ENCODE measurements at places on chromosomes 16 and 17. TPM values are rescaled to one million over a fixed set of nuclear protein-coding genes. Genes with fewer than 3 reads are reported as not detected.

DNA sequence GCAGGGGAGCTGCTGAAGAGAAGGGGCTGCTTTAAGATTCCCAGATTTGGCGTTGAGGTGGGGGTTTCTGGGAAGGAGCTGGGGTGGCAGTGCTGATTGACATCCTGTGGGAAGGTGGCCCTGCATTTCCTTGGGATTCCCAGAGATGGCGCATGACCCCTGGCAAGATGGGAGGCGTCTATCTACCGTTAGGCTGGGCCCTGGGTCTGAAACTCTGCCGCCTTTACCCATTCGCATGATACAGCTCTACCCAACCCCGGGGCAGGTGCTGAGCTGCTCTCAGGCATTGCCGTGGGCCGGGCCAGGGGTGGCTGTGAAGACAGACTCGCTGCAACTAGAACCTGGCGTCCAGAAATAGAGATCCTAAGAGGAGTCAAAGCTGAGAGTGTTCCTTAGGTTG, 9.9 kb upstream of the MVD start:
- no peak for DNase-seq

DNA sequence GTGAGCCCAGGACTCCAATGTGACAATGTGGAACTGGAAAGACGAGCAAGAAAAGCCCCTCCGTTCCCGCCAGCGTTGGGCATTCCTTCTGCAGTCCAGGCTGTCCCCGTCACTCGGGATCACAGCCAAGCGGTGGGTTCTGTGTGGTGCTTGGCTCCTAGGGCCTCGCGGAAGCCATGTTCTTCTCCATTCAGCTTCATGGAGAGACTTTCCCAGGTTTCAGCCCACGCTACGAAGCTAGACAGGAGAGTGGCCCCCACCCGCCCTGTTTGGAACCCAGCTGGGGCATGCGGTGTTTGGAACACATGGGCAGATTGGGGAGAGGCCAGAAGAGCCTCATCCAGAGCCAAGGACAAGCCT, 5.8 kb downstream of the LMF1 start:
- no peak for DNase-seq

- no peak for DNase-seq
Measured at GRCh38 chr16:506246-506546, 21.3 kb upstream of the CAPN15 start.

GRCh38 chr16:60712144-60712543, 1324.1 kb downstream of the CDH8 start:
- no peak for DNase-seq

DNA sequence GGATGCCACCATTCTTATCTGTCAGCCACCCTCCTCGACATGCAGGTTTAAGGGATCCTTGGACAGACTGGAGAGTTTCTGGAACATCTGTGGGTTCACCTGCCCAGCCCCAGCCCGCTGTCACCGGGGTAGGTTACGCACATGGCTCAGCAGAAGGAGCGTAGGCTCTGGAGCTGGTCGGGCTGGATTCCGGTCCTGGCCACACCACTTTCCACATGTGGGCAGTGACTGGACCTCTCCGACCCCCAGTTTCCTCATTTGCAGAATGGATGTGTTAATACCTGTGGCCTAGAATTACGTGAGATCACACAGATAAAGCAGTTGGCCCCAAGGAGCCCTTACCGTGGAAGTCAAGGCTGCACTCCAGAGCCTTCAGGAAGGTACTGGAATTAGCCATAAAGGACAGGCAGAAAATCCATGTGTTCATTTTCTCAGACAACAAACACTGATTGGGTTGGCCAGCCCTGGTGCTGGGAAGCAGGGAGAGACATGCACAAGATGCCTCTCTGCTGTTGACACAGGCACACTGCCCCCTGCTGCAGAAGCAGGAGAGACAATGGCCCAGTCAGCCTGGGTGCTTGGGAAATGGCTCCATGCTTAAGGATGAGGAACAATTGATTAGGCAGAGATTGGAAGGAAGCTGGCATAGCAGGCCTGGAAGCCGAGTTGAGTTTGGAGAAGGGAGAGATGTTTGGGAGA, 58.8 kb downstream of the SF3B3 start:
- no peak for DNase-seq

- peak; percentile 87 for DNase-seq
Measured at GRCh38 chr17:79840269-79840988, 1.2 kb upstream of the CBX4 start.

DNA sequence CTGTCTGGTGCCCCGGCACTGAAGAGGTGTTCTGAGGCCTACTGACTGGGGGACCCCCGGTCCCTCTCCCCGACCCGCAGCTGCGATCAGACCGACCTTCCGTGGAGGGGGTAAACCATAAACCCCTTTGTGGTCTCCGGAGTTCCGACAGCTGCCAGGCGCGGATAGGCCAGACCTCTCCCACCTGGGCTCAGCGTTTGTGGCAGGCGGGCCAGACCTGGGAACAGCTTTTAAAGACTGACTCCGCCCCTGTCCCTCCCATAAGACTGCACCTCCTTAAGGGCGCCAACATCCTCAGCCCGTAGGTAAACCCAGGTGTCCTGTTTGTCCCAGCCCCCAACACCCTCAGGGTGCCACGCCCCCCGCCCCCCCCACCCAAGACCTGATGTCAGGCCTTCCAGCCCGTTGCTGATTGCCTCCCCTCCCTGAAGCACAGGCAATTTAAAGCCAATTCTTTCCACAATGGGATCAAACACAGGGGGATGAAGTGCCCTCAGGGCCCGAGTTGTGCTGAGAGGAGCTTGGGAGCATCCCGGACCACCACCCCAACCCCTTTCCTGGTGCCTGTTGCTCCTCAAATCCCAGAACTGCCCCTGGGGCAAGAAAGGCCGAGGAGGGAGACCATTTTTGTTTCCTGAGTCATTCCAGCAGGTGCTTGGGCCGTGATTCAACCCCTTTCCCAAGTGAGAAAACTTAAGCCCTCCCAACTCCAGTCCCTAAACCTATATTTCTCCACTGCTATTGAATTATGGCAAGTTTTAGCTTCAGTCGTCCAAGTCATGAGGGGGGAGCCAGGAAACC, at the start of gene SOX15:
TSS of gene SOX15 (minus strand) at position 204 of the 801 bp plus-strand sequence. CDS start 418 bp downstream, outside the sequence.
- peak; percentile 55 for DNase-seq

DNA sequence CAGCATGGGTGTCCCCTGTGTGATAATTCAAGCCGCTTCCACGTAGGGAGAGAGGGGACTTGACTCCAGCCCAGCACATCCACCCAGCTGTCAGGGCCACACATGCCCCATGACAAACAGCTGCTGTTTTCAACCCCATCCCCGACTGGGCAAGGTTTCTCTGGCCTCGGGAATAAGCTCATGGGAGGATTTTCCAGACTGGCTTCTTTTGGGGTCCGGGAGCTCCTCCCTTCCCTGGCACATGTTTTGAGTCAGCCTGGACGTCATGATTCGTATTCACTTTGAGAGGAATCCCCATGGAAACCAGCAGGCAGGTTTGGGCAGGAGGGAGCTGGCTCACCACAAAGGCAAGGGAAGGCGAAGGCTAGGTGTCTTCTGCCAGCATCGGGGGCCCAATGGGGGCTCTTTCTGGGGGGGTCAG, 156.4 kb downstream of the CMIP start:
- DNase-seq, result peak; percentile 80

GRCh38 chr17:75412455-75413317, 7.2 kb upstream of the GRB2 start:
- peak; percentile 87 for DNase-seq

DNA sequence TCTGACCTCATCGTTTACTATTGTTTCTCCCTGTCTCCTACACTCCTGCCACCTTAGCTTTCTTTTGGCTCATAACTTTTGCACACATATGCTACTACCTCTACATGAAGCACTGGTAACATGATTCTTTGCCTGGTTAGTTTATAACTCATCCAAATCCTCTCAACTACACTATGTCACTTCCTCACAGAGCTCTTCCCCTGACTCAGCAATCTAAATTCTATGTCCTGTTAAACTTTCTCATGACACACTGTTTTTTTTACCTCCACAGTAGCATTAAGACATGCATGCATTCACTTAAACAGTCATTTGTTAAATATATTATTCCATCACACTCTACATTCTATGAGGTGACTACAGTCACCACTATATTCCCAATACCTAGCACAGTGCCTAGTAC, 19.7 kb downstream of the APPBP2 start:
- no peak for DNase-seq

DNA sequence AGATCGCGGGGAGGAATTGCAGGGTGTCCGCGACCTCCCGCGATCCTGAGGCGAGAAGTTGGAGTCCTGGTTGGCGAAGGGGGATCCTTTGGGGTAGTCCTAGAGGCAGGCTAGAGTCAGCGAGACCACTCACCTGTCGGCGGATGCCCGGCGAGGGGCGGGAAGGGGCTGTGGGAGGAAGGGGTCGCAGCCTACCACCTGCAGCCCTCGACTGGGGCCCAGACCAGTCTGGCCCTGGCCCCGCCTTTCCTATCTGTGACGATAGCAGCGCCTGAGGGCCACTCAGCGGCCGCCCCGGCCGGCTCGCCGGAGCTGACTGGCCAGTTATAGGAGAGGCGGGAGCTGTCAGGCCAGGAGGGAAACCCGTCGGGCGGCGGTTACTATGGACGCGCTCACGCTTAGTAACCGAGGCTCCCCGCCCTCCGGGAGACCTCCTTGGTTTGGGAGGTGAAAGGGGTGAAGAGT, at the start of gene TEKT3:
TSS of gene TEKT3 (minus strand) at position 213 of the 465 bp plus-strand sequence. CDS start 10,012 bp downstream, outside the sequence.
- DNase-seq, result peak; percentile 95

- DNase-seq, result no peak
Measured at GRCh38 chr16:13633391-13633861, 286.5 kb upstream of the ERCC4 start.

GRCh38 chr16:28290859-28291254, 1.5 kb upstream of the SBK1 start:
- no peak for DNase-seq

- no peak for DNase-seq
Measured at GRCh38 chr16:3171855-3172593, 16.0 kb upstream of the OR1F1 start.

DNA sequence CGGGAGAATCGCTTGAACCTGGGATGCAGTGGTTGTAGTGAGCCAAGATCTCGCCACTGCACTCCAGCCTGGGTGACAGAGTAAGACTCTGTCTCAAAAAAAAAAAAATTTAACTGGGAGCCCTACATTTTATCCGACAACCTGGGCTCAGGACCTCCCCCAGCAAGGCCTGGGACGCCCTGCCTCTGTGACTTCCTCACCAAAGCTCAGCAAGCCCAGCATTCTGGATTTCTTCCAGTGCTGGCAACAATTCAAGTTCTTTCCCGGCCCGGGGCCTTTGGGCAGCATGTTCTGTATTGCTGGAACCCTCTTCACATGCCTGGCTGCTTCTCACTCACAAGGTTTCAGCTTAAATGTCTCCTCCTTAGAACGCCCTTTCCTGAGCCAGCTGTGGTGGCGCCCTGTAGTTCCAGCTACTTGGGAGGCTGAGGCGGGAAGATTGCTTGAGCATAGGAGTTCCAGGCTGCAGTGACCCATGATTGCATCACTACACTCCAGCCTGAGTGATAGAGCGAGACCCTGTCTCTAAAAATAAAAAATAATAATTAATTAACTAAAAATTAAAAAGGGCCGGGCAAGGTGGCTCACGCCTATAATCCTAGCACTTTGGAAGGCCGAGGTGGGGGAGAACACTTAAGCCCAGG, 15.9 kb upstream of the MEIOB start:
- no peak for DNase-seq

- DNase-seq, result no peak
Measured at GRCh38 chr17:17647524-17648178, 33.6 kb upstream of the RAI1 start.

GRCh38 chr16:55392701-55393100, 68.7 kb downstream of the IRX6 start:
- no peak for DNase-seq

- DNase-seq, result no peak
Measured at GRCh38 chr17:27268394-27269085, 25.4 kb upstream of the WSB1 start.

- no peak for DNase-seq
Measured at GRCh38 chr16:59148056-59148768, 414.1 kb upstream of the GOT2 start.

DNA sequence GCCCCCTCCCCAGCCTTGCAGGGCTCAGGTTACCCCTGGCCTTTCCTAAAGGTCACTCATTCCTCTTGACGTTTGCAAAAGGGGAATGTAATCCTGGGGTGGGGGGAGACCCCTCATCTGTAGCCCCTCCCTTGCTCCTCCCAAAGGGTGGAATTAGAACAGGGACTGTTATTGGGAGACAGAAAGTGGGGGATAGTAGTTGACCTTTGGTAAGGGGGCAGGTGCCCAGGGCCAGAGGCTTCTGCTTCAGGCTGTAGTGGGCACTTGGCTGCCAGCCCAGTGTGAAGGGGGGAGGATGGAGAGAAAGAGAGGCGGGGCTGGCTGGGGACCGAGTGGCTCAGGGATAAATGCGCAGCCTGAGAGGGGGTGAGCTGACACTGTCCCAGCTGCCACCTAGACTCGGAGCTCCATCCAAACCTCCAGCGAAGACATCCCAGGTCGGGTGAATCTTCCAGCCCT, at the start of gene ENO3:
TSS of gene ENO3 (plus strand) at position 374 of the 459 bp plus-strand sequence. CDS start 711 bp downstream, outside the sequence.
- DNase-seq, result peak; percentile 44

DNA sequence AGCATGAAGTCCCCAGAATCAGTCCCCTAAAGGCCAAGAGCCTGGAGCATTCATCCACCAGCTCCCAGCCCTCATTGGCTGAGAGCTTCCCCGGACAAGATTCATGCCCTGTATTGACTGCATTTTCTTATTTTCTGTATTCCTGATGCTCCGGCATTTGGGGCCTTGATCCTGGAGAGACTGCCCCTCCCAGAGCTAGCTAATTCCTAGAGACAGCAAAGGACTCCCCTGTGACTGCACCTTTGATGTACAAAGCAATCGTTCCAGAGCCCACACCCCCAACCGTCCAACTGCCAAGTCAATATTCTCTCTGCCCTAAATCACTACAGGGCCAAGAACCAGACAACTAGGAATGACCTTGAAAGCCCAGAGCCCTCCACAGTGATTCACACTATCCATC, 93.4 kb upstream of the CDH5 start:
- no peak for DNase-seq

- no peak for DNase-seq
Measured at GRCh38 chr16:53111078-53111791, 56.4 kb downstream of the CHD9 start.

DNA sequence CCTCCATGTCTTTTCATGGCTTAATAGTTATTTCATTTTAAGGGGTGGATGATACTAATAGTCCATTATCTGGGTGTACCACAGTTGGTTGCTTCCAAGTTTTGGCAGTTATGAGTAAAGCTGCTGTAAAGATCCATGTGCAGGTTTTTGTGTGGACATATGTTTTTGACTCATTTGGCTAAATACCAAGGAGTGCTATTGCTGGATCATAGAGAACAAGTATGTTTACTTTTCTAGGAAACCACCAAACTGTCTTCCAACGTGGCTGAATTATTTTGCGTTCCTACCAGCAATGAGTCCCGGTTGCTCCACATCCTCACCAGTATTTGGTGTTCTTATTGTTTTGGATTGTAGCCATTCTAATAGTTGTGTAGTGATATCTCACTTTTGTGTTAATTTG, 181.9 kb downstream of the SPECC1 start:
- DNase-seq, result no peak

- DNase-seq, result no peak
Measured at GRCh38 chr17:72388765-72389473, 268.1 kb downstream of the SOX9 start.

DLG4 gene
- polyA plus RNA-seq, result 5.8 TPM

TMEM95 gene
- not detected for polyA plus RNA-seq

RSKR gene
- polyA plus RNA-seq, result 0.31 TPM

CAPNS2 gene
- not detected for polyA plus RNA-seq
